ENCODE measurements at places on chromosomes 16 and 17.

GRCh38 chr16:89315791-89316581, 98.5 kb downstream of the ZNF778 start:
- peak; percentile 87 for DNase-seq
- H3K36me3 ChIP-seq, result peaks cover 50% of the 10 kb centered on the region
- no peaks in the 10 kb centered on the region for H3K27me3 ChIP-seq
- H3K4me1 ChIP-seq, result peaks cover 92% of the 10 kb centered on the region
- peak overlapping the region; percentile 60 for H3K4me3 ChIP-seq
- H3K27ac ChIP-seq, result peak overlapping the region; percentile 97

DNA sequence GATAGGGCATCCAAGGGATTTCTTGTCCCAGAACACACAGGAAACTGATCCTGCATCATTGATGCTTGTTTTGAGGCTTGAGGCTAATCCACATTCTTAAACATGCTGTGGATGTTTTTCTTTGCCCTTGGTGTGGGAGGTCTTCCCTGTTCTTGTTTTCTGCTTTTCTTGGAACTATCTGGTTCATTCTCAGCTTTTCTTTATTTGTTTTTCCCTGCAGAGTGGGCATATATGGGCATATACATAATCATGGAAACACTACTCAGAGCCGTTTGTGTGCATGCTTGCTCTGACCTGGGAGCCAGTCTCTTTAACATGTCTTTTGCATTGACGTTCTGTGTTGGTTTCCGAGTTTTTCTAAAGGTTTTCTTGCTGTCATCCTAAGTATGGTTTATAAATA, 300.0 kb downstream of the SNX29 start:
- no peaks in the 10 kb centered on the region for H3K4me1 ChIP-seq

GRCh38 chr17:56910509-56911235, 3.2 kb downstream of the TRIM25 start:
- DNase-seq, result no peak
- peak overlapping the region; percentile 90 for H3K4me3 ChIP-seq
- peaks cover 65% of the 10 kb centered on the region for H3K36me3 ChIP-seq
- peak overlapping the region; percentile 79 for H3K27ac ChIP-seq
- peaks cover 50% of the 10 kb centered on the region for H3K4me1 ChIP-seq

- peaks cover 14% of the 10 kb centered on the region for H3K4me1 ChIP-seq
- no peak for DNase-seq
- H3K27ac ChIP-seq, result no peak overlapping the region
- no peak overlapping the region for H3K4me3 ChIP-seq
These were observed 3.9 kb downstream of the CARMIL2 start for GRCh38 chr16:67648764-67649407.

- no peak overlapping the region for H3K4me3 ChIP-seq
- no peak for DNase-seq
- no peaks in the 10 kb centered on the region for H3K27me3 ChIP-seq
- no peak overlapping the region for H3K27ac ChIP-seq
These were observed 35.0 kb downstream of the ITGB3 start for GRCh38 chr17:47288531-47289116.

DNA sequence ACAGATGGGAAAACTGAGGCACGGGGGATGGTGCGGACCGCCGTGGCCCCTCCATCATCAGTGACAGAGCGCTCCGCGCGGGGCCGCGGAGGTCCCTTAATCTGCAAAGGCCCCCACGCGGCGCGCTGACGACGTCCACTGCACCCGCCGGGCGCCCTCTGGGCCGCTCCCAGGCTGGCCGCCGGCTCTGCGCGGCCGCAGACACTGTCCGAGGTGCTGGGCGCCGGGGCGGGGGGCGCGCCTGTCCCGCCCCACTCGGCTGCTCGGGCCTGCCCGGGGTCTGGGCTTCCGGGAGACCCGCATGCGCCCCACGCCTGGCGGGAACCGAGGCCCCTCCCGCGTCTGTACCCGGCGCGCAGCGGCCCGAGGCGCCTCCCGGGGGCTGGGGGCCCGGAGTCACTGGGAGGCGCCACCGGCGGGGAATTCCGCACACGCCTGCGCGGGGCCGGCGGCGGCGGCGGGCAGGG, 550 bp upstream of the RNF213 start:
- H3K36me3 ChIP-seq, result peaks cover 20% of the 10 kb centered on the region
- peak overlapping the region; percentile 79 for H3K4me3 ChIP-seq
- H3K4me1 ChIP-seq, result peaks cover 65% of the 10 kb centered on the region
- H3K27me3 ChIP-seq, result no peaks in the 10 kb centered on the region

DNA sequence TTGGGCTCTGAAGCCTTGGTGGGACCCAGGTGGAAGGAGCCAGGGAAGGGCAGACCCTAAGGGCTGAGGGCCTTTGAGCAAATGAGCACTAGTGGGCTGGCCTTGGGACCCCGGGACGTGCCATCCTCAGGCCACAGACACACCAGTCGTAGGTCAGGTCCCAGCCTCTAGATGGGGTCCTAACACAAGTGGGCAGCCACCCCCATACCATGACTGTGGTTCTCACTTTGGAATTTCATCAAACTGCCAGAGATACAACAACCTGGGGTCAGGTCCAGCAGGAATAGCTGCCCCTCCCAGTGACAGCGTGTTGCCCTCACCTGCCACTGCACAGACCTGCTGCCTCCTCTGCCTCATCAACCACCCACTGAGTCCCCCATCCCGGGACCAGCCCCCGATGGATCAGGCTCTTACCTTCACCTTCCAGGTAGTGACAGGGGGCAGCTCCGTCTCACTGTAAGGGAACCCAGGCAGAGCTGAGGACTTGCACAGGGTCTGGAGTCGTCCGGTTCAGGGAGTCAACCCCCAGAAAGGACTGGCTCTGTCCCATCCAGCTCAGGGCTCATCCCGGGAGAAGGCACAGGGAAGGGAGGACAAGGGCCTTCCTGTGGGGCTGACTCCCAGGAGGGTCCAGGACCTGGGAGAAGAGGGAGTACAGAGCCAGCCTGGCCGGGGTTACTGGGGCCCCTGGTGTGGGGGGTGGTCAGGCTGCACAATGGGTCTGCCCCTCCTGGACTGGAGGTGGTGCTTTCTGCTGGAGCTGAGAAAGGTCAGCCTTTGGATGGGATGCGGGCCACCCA, 40.0 kb downstream of the LGALS9 start:
- H3K4me3 ChIP-seq, result no peak overlapping the region
- H3K36me3 ChIP-seq, result no peaks in the 10 kb centered on the region
- DNase-seq, result no peak
- no peaks in the 10 kb centered on the region for H3K4me1 ChIP-seq
- H3K27ac ChIP-seq, result no peak overlapping the region

DNA sequence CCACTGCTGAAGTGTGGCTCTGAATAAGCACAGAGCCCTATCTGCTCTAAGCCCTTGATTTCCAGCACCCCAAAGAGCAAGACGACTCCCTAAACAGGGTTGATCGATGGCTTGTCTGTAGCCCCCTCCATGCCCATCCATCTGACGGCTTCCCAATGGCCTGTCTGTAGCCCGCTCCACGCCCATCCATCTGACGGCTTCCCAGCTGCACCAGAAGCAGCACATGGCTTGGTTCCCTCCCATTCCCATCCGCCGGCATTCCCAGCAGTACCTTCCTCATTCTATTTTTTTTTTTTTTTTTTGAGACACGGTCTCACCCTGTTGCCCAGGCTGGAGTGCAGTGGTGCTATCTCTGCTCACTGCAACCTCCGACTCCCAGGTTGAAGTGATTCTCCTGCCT, 64.5 kb downstream of the RBFOX3 start:
- H3K4me1 ChIP-seq, result no peaks in the 10 kb centered on the region
- H3K27me3 ChIP-seq, result peaks cover 6% of the 10 kb centered on the region
- H3K36me3 ChIP-seq, result no peaks in the 10 kb centered on the region
